Frontal cortex (tissue), 4 donors: ENCODE measurements at places on chromosomes 6 and 20.

GRCh38 chr20:31669876-31670275, 32.2 kb downstream of the COX4I2 start:
- no peak for DNase-seq

GRCh38 chr6:82843291-82843885, 222.3 kb downstream of the UBE3D start:
- DNase-seq: no peak

- no peak for DNase-seq
These were observed 160.6 kb downstream of the HIVEP2 start for GRCh38 chr6:142784344-142784743.

DNA sequence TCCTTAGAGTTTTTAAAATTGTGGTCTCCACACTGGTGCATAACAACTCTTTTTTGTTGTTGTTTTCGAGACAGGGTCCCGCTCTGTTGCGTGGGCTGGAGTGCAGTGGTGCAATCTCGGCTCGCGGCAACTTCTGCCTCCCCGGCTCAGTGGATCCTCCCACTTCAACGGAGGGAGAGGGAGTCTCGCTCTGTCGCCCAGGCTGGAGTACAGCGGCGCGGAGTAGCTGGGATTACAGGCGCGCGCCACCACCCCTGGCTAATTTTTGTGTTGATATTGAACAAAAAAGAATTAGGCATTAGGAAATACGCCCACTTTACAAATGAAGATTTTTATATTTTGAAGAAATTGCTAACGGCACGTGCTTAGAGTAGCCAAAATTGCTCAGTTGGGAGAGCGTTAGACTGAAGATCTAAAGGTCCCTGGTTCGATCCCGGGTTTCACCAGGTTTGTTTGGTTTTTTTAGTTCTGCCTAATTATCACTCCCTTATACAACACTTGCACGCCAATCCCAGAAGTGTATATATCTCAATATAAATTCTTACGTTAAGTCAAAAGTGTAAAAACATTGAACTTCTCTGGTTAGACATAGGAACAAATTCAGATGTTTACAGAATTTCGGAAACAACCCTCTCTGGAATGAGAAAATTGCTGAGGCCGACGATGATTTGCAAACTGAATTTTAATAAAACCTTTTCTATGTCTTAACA, 159.6 kb downstream of the TRIM27 start:
- no peak for DNase-seq

GRCh38 chr6:93105017-93105416, 314.3 kb downstream of the EPHA7 start:
- no peak for DNase-seq

DNA sequence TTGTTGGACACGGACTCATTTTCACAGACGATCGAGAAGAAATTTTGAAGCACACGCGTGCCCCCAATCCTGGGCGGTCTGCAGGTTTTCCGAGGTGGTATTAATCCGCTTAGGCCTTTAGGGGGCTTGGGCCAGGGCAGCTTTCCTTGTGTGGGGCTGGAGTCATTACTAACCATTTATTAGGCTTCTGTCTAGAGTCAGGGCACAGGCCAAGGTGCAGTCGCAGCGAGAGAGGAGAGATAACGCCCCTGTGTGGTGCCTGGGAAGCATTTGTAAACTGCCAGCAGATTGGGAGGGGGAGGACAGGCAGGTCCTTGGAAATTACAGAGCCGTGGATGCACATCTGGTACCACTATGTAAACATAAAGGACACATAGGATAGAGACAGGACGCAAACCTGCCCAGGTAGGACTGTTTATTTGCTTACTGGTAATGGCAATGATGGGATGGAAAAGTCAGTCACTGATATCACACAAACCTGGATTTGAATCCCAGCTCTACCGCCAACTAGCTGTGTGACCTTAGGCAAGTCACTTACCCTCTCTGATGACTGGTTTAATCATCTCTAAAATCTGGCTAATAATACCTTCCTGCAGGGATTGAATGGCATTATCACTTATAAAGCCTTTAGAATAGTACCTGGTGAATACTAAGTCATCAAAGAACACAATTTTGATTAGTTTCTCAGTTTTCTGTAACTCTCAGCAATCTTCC, 76.4 kb downstream of the TMEM242 start:
- no peak for DNase-seq

DNA sequence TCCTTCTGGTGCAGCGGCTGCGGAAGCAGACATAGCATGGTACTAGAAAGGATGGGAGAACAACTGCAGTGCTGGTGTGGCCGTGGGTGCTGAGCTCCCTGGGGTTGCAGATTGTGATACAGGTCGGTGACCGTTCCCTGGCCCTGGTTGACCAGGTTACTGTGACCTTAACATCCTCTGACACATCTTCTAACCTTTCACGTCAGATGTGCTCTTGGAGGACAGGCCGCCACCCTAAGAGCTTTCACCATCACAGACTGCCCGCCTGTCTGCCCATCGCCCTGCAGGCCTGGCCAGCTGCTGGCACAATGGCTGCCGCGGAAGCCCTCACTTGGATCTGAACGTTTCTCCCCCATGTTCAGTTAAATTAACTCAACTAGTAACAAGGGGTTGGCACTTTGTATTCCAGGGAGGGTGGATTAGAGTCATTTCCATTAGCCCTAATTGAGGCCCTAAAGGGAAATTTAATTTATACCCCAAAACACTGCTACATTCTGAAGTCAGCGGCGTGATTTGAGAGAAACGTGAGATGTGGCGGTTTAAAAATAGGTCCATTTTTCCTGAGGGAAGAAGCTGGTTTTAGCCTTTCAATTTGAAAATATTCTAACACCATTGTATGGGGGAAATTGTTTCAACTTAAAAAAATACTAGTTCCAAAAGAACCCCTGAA, 443.9 kb upstream of the CDH4 start:
- DNase-seq: no peak

DNA sequence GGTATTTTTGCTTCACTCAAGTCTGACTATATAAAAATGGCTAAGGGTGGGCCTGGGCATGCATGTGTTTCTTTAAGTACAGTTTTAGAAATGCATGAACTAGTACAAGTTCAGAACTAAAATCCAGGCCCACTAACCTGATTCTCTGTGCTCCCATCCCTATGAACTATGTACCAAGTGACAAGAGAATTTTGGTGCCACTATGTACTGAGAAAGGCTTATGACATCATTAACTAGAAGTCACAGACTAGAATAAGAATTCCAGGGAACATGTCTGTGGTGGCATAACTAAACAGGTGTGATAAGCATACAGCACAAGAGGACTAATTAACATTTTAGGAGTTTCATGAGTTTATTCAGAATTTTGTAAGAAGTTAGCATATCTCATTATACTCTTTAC, 16.1 kb downstream of the TENT5A start:
- DNase-seq: no peak

DNA sequence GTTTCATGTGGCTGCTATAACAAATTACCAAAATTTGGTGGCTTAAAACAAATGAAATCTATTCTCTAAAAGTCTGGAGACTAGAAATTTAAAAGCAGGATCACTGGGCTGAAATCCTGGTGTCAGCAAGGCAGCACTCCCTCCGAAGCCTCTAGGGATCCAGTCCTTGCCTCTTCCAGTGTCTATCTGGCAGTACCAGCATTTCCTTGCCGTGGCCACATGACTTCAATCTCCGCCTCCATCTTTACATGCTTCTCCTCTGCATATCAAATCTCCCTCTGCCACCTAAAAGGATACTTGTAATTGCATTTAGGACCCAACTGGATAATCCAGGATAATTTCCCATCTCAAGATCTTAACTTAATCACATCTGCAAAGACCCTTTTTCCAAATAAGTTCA, 30.2 kb downstream of the ARHGAP18 start:
- DNase-seq: no peak

GRCh38 chr6:155795173-155795796, 339.6 kb upstream of the NOX3 start:
- no peak for DNase-seq

DNA sequence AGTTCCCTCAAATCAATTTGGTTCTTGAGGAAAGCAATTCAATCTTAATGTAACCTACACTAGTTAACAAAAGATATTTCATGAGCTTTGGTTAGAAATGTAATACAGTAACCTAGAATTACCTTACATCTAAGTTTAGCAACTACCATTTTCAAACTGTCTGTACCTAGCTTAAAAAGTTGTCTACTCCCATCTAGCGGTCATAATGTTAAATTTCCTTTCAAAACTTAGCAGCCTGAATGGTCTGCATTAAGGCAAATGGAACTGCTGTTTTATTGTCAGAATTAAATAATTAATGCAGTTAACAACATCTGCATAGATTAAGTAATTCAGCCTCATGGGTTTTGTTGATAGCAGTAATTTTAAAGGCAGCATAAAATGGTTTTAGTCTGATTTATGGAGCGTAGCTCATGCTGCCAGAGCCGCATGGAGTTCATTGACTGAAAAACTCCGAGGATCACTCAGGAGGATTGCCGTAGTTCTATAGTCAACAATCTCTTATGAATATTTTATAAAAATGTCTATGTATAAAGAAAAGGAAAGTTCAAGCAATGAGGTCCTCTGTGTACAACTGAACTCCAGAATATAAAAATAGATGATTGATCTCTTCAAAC, 485.4 kb upstream of the MANEA start:
- DNase-seq: no peak

GRCh38 chr6:127146932-127147331, 28.5 kb downstream of the RSPO3 start:
- DNase-seq: no peak

- no peak for DNase-seq
These were observed 577.8 kb downstream of the PKHD1 start for GRCh38 chr6:51509597-51509996.

GRCh38 chr6:161549977-161550655, 276.3 kb upstream of the AGPAT4 start:
- DNase-seq: no peak

- DNase-seq: no peak
These were observed 79.2 kb upstream of the RIPOR2 start for GRCh38 chr6:25014791-25015560.

DNA sequence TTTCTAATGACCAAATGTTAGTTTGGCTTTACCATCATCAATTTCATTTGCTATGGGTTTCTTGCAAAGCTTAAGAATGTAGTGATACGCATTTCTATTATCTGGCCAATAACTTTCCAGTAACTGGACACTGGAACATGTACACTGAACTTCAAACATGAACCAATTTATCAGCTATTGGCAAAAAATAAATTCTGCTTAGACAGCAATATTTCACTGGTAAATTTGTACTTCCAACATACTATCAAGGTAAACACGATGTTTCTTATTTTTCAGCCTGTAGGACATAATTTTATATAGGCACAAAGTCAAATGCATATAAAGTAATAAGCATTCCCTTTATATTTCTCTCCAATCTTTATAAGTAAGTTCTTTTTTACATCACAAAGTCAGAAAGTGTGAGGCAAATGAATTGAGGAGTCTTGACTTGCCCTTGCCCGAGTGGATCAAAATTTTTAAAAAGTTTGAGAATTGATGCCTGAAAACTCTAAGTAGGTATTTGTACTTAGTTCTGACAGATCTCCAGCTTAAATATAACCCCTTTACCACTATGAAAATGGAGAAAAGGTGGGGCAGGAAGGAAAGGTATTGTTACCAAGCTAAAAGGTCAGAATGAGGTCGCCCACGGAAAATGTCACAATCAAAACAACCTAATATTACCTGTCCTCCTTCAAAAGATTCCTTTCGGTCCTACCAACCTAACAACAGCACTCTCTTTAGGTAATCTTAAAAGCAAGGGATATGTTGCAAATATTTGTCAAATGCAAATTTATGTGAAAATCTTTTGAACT, 41.3 kb downstream of the STK38 start:
- no peak for DNase-seq

GRCh38 chr6:11894212-11894611, 115.6 kb upstream of the ADTRP start:
- DNase-seq: no peak

GRCh38 chr6:12482386-12483375, 192.5 kb downstream of the EDN1 start:
- DNase-seq: no peak
